ENCODE measurements at places on chromosomes 3 and 15.

DNA sequence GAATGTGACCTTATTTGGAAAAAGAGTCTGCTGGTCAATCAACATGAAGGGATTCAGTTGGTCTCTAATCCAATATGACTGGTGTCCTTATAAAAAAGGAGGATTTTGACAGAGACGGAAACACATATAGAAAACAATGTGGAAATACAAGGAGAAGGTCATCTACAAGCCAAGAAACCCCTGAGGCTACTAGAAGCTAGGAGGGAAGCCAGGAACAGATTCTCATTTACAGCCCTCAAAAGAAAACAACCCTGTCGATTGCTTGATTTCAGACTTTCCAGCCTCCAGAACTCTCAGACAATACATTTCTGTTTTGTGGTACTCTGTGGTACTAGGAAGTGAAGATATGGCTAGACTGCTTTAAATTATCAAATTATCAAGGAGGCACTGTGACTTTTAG lies 162.9 kb upstream of the IGF1R start:
- DNase-seq, result no peak

DNA sequence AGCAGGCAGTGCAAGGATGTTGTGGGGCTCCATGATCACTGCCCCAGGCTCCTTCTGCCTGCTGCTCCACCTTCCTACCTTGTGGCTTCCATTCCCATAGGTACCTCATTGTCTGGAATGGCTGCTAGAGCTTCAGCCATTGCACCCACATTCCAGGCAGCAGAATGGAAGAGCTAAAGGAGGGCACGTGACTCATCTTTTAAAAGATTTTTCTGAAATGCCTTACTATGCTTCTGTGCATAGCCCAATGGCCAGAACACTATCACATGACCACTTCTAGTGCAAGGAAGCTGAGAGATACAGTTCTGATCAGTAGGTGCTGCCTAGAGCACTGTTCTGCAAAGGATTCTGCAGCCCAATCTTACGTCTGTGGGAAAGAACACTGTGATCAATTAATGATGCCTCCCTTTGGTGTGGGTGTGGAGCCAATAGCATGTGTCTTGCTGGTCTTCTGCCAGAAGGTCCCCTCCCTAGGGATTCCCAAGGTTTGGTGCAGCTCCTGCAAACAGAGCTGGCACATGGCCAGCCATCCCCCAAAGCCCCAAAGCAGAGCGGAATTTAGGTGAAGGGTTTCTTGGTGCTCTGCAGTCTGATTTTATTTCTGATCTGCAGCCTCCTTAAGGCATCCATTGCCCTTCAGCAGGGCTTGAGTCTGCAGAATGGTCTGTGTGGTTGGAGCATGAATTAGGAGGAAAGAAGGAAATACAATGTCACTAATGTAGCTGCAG lies 34.4 kb downstream of the SPSB4 start:
- DNase-seq, result no peak

- no peak for DNase-seq
Observed at GRCh38 chr3:114626751-114627150, 332.9 kb downstream of the TIGIT start.

DNA sequence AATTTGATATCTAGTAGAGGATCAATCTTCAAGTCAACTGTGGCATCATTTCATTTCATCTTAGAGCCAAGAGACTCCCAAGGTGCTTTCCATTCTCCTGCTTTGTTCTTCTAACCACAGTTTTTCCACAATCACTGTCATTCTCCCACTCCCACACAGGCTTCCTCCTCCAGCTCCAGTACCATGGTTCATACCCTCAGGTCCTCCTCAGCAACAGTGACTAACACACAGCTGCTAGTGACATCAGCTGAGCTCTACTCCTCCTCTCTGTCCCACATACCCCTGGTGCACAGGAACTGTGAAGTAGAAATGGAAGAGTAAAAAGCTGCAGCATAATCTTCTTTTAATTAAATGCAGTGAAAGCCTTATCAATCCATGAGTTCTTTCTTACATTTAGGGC lies 200.2 kb upstream of the DPH6 start:
- DNase-seq, result no peak

GRCh38 chr3:194766845-194767244 lies 81.2 kb downstream of the FAM43A start:
- DNase-seq, result no peak

Data from T-helper 17 cell (primary cell).